Suprapubic skin (tissue), 4 donors: ENCODE measurements at places on chromosomes 3 and 15.

- peaks cover 52% of the 10 kb centered on the region for H3K36me3 ChIP-seq
- no peaks in the 10 kb centered on the region for H3K27me3 ChIP-seq
- H3K4me3 ChIP-seq, result no peak overlapping the region
These were observed 37.3 kb downstream of the YEATS2 start for GRCh38 chr3:183734750-183735494.

GRCh38 chr15:76382987-76383728 lies 46.6 kb downstream of the ISL2 start:
- peaks cover 8% of the 10 kb centered on the region for H3K36me3 ChIP-seq
- no peak overlapping the region for H3K27ac ChIP-seq
- no peaks in the 10 kb centered on the region for H3K4me1 ChIP-seq
- DNase-seq, result no peak
- H3K27me3 ChIP-seq, result no peaks in the 10 kb centered on the region

GRCh38 chr3:141576744-141577052 lies 89.9 kb downstream of the RASA2 start:
- no peak overlapping the region for H3K27ac ChIP-seq
- no peak overlapping the region for H3K4me3 ChIP-seq
- peaks cover 57% of the 10 kb centered on the region for H3K36me3 ChIP-seq
- H3K27me3 ChIP-seq, result no peaks in the 10 kb centered on the region
- H3K4me1 ChIP-seq, result no peaks in the 10 kb centered on the region

- no peak for DNase-seq
- no peak overlapping the region for H3K27ac ChIP-seq
- no peaks in the 10 kb centered on the region for H3K27me3 ChIP-seq
- H3K4me1 ChIP-seq, result no peaks in the 10 kb centered on the region
These were observed 778.0 kb upstream of the NECTIN3 start for GRCh38 chr3:110293660-110294059.

DNA sequence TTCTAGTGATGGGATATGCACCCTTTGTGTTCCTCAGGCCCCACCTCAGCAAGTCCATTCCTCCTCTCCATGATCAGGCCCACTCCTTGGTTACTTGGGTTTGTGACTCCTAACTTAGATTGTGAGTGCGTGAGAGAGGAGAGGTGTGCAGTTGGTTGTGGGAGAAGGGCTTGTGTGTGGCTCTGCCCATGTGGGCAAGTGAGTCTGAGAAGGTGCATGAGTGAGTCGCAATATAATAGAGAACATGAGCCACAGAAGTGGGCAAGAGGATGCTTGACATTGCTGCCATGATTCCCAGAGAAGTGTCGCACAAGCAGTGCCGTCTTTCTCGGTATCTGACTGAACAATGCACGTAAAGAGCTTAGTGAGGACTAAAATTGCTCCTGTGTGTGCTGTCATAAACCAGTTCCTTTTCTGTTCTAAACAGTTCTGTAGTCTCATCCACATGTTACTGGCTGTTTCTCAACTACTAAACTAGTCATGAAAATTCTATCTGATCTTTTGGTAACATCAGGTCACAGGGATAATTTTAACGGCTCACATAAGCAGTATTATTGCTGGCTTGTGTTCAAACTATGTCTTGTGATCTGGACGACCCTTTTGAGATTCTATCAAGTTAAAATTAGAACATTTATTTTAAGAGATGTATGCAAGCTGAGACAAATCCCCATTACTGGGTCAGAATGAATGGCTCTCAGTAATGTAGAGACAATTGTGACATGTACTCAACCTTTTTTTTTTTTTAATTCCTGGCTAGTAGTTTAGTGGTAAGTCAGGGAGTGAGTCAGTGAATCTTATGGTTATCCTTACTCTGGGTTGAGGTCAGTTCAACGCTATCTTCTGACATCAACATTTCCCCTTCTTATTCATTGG lies 25.6 kb downstream of the GYG1 start:
- no peak overlapping the region for H3K4me3 ChIP-seq
- no peak for DNase-seq
- H3K4me1 ChIP-seq, result peaks cover 7% of the 10 kb centered on the region
- H3K36me3 ChIP-seq, result peaks cover 28% of the 10 kb centered on the region

- H3K4me1 ChIP-seq, result peaks cover 27% of the 10 kb centered on the region
- H3K4me3 ChIP-seq, result no peak overlapping the region
- no peaks in the 10 kb centered on the region for H3K27me3 ChIP-seq
- H3K27ac ChIP-seq, result no peak overlapping the region
- no peak for DNase-seq
- no peaks in the 10 kb centered on the region for H3K36me3 ChIP-seq
These were observed 104.2 kb downstream of the FILIP1L start for GRCh38 chr3:100010087-100010417.

DNA sequence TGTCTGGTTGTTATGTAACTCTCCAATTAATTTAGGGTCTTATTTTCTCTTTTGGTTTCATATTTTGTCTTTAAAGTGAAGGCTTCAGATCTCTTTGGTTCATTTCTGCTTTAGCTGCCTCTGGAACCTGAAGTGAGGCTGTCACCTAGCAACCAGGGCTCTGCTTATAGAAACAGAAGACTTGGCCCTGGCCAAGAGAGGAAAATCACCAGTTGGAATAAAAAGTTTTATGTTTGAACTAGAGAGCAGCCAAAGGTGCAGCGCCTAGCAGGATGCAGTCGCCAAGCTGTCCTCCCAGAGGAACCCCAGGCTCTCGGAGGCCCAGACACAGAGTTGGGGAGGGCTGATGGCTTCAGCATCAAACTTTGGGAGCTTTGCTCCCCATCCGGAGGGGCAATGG lies 41.1 kb downstream of the LYZL4 start:
- H3K27ac ChIP-seq, result no peak overlapping the region
- no peaks in the 10 kb centered on the region for H3K27me3 ChIP-seq
- no peaks in the 10 kb centered on the region for H3K36me3 ChIP-seq
- DNase-seq, result no peak
- H3K4me3 ChIP-seq, result no peak overlapping the region
- no peaks in the 10 kb centered on the region for H3K4me1 ChIP-seq

- H3K4me1 ChIP-seq, result peaks cover 29% of the 10 kb centered on the region
- no peak for DNase-seq
- no peak overlapping the region for H3K4me3 ChIP-seq
- H3K27ac ChIP-seq, result no peak overlapping the region
- no peaks in the 10 kb centered on the region for H3K27me3 ChIP-seq
These were observed 450.0 kb upstream of the KCNMB2 start for GRCh38 chr3:178086144-178086825.
